ENCODE measurements at places on chromosomes 4 and X.

DNA sequence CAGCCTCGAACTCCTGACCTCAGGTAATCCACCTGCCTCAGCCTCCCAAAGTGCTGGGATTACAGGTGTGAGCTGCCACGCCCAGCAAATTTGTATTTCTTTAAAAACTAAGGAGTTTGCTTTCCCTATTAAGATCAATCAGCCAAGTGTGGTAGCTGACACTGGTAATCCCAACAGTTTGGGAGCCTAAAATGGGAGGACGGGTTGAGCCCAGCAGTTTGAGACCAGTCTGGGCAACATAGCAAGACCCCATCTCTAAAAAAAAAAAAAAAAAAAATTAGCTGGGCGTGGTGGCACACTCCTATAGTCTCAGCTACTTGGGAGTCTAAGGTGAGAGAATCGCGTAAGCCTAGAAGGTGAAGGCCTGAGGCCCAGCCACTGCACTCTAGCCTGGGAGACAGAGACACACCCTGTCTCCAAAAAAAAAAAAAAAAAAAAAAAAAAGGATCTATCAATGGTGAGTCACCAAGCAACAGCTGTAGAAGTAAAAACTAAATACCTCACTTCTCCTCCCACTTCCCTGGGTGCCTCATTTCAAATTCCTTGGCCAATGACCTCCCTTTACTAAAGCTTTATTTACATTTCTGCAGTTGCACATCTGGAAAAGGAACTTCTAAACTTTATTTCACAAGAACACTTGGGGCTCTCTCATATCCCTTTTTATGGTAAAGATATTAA lies 54.5 kb downstream of the LDB2 start:
- no peak for DNase-seq

DNA sequence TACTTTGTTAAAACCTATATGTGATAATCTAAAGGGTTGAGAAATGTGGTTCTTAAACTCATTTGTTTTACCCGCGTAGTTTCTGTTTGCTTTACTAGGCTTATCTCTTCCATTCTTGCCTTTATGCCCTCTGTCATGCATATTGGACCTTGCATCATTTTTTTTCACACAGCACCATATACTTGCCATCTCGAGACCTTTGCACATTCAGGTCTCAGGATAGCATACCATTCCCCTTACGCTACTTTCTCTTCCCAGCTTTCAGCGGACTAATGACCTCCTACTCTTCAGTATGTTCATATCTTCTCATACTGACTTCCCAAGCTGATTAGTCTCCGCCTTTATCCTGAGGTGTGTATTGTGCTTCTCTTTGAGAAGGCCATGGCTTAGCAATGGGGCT lies 40.5 kb downstream of the USP38 start:
- no peak for DNase-seq

DNA sequence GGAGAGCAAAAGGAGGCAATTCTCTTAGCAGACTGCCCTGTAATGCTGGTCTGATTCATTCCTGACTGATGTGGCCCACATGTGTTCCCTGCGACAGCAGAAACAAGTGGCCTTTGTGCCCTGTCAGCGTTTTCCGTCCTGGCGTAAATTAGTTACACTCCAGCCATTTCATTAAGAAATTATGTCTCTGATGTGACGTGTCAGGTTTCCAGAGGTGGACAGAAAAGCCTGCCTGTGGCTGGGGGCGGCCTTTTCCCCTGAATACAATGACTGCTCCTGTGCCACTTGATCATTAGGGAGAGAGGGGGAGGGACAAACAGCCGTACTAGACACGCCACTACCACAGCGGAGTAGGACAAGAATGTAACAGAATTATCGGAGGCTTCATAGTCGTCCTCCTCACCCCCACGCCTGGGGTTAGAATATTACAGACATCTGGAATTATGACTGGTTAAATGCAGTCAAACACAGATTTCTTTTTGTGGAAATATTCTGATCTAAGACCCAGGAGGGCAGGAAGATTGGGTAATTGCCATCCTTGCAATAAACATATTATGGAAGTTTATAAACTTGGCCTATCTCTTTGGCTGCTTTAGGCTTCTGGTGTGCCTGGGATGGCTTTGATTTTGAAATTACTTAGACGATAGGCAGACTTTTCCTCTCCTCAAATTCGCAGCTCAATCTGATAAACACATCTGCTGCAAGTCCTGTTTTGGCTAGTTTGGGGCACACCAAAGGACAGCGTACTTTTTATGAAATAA lies 146.2 kb upstream of the BCOR start:
- DNase-seq, result no peak

DNA sequence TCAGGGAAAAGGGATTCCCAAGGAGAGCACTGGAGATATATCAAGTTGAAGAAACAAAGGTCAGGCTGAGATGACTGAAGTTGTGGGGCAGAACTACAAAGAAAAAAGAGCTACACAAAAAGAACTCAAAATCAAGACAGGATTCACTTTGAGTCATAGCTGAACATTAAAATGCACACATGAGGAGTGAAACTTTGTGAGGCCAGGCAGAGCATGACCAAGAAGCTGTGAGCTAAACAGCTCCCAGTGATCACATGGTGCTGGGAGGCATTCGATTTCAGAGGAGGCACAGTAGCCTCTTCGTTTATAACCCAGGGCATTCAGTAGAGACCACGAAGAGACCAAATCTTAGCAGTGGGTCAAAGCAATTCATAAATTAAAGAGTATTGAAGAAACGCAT lies 145.3 kb downstream of the ATRX start:
- no peak for DNase-seq

GRCh38 chr4:40333921-40334352 lies 1.2 kb upstream of the CHRNA9 start:
- no peak for DNase-seq

- no peak for DNase-seq
These were observed 288.7 kb downstream of the PRDM5 start for GRCh38 chr4:120633810-120634209.

- DNase-seq, result no peak
These were observed 505.9 kb upstream of the CPEB2 start for GRCh38 chr4:14496408-14496807.

GRCh38 chr4:173025131-173025530 lies 143.5 kb upstream of the GALNT7 start:
- no peak for DNase-seq

GRCh38 chr4:161799710-161800109 lies 364.1 kb downstream of the FSTL5 start:
- no peak for DNase-seq

DNA sequence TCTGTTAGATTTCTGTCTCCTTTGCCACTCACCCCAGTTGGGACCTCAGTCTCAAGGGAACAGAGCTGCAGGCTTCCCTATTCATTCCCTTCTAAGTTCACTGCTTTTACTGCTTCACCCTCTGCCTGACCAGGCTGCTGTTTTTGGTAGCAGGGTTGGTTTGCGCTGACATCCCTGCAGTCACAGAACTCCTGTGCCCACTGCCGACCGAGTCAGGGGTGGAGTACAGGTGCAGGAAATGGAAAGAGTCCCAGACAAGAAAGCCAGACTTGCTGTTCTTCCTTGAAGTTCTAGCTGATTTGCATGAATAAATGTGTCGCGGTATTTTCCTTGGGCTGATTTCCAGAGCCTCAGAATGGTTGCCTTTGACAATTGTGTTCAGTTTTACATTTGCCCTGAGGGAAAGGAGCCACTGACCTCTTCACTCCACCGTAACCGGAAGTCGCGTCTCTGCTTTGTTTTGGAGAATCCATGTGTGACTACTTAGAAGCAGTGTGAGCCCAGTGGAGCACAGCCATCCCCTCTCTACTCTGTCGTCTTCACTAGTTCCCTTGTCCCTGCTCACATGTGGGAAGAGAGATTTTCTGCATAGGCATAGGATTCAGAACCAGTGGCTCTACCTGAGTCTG lies 84.8 kb downstream of the TNIP2 start:
- no peak for DNase-seq

DNA sequence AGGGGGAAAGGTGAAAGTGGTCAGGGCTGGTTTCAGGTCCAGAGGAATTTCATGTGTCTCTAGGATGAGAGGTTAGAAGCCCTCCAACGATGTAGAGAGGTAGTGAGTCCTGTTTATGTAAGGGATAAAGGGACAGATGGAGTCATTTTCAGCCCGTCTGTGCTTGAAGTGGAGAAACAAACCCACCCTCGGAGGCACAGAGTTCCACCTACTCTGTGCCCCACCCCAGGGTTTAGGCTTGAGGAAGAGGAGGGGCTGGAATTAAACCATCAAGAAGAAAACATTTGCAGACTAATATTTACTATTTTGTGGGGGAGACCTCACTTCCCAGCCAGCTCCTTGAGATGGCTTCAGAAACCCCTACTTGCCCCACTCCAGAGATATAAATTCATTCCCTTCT lies 868 bp upstream of the GNL3L start:
- DNase-seq, result no peak

DNA sequence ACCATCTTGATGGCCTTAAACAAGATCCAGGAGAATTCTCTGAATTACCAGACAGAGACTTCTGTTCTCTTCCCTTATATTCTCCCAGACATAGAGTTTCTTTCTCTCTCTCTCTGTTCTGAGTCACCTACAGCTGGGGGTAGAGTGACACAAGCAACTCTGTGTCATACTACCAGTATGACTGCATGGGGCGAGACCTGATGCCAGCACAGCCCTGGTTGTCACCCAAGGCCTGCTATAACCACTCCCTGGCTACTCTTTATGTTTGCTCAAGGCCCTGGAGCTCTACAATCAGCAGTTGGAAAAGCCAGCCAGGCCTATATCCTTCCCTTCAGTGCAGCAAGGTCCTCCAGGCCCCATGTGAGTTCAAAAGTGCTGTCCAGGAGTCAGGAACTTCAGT lies 114.2 kb upstream of the TENT5D start:
- no peak for DNase-seq

DNA sequence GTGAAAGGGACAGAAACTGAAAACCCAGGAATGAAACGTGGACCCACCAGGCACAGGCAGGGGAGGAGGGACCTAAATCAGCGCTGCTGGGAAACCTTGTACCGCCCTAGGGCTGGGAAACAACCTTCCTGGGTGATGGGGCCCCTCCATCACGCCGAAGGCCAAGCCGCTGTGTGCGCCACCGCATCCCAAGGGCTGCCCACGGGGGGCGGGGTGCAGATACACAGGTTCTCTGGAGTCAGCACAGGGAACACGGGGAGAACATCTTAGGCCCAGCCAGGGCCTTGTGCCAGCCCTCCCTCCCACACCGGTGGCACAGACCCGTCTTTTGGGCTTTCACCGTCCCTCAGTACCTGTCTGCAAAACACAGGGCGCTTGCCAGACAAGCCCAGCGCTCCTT lies 13.0 kb downstream of the UVSSA start:
- DNase-seq, result no peak

- DNase-seq, result no peak
These were observed 4.5 kb upstream of the PDE6B start for GRCh38 chr4:620851-621261.

- no peak for DNase-seq
These were observed 71.0 kb upstream of the AFAP1 start for GRCh38 chr4:8010618-8011017.

Data from activated T-helper 1 cell treated with anti-CD3 and anti-CD28 coated beads, Interleukin-2, amount 50 U/mL, for 16 hours (primary cell).